ENCODE measurements at places on chromosomes 2 and 18.

- DNase-seq = no peak
Observed at GRCh38 chr18:37188016-37188791, 359.3 kb downstream of the KIAA1328 start.

GRCh38 chr2:64405581-64406406 lies 48.2 kb upstream of the LGALSL start:
- DNase-seq = no peak

- no peak for DNase-seq
Observed at GRCh38 chr2:102258025-102258385, 53.4 kb upstream of the IL1RL1 start.

DNA sequence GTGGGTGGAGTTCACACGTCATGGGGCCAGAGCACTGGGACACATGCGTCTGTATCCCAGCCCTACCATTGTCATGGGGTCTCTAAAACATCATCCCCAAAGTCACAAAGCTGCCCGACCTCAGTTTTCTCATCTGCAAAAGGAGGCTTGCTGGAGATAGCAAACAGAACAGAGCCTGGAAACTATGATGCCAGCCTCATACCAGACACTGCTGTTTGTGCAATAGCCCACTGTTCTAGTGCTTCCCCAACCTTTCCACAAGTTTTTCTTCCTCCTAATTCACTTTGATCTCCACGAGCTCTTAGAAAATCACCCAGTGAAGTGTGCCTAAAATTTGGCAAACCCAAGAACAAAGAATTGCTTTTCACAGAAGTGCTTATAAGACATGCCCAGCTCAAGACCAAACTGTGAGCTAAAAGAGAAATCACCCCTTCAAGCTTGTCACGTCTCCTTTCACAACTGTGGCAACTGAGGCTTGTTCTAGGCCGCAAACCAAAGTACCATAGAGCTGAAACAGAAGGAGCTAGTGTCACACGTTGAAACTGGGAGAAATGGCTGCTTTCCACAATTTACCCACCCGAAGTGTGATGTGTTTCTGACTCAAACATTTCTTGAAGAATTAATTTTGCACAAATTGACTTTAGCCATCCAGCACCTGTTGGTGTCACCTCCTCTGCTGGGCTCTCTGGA lies 162.7 kb upstream of the ID2 start:
- DNase-seq = no peak

DNA sequence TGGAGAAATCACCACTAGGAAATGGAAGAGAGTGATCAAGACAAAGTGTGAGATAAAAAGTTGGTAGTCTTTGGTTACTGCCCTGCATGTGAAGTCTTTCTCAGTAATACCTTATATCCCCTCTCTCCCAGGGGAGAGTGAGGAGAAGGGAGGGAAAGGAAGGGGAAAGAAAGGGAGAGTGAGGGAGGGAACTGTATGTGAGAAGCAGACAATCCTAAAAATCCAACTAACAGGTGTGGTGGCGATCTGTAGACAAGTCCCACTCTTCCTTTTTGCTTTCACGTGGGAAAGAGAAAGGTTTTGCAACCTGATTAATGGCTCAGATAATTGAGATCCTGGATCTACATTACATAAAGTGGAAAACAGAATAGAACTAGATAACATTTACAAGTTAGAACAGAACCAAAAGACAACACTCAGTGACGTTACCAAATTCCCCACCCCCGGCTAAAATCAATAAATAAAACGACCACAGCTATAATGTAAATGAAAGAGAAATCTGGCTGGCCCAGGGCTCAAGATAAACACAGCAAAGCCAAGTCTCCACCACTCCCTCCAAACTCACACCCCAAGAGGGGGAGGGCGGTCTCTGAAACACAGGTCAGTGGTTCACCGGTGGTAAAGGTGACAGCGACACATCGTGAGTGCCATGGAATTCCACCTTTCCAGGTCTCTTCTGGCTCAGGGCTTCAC lies 10.0 kb upstream of the APCDD1 start:
- DNase-seq = no peak

Data from activated naive CD4-positive, alpha-beta T cell treated with anti-CD3 and anti-CD28 coated beads, Interleukin-2, amount 10 ng/mL, durations not matched to agents 7 days and 5 days (primary cell).